ENCODE measurements at places on chromosomes 5 and 9.

GRCh38 chr5:88782571-88782970 is 100.4 kb downstream of the MEF2C start:
- DNase-seq, result no peak

DNA sequence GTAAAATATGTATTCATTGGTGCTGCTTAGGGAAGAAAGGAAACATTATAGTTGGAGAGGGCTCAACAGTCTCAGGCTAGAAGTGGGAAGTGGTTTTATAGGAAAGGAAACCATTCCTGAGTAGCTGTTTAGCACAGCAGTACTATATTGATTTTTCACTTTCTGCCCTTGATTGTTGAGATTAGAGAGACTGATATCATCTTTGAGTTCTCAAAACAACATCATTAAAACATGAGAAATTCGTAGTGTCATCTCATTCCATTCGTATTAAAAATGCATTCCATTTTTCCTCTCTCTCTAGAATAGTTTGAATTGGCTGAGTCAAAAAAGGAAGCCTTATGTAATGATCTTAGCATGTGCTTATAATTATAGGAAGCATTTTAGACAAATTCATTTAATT is 14.1 kb downstream of the POLR3G start:
- no peak for DNase-seq

- DNase-seq, result no peak
Observed at GRCh38 chr5:80072103-80073073, 37.2 kb downstream of the THBS4 start.

GRCh38 chr5:93874491-93874890 is 133.1 kb upstream of the POU5F2 start:
- no peak for DNase-seq

- no peak for DNase-seq
Observed at GRCh38 chr5:133846478-133847226, 121.8 kb downstream of the C5orf15 start.

GRCh38 chr9:34651876-34652601 is at the start of gene IL11RA:
IL11RA (plus strand) TSS chr9:34652185; CDS start chr9:34655218, 3,033 bp downstream.
- no peak for DNase-seq
